ENCODE measurements at places on chromosomes 2 and 18.

DNA sequence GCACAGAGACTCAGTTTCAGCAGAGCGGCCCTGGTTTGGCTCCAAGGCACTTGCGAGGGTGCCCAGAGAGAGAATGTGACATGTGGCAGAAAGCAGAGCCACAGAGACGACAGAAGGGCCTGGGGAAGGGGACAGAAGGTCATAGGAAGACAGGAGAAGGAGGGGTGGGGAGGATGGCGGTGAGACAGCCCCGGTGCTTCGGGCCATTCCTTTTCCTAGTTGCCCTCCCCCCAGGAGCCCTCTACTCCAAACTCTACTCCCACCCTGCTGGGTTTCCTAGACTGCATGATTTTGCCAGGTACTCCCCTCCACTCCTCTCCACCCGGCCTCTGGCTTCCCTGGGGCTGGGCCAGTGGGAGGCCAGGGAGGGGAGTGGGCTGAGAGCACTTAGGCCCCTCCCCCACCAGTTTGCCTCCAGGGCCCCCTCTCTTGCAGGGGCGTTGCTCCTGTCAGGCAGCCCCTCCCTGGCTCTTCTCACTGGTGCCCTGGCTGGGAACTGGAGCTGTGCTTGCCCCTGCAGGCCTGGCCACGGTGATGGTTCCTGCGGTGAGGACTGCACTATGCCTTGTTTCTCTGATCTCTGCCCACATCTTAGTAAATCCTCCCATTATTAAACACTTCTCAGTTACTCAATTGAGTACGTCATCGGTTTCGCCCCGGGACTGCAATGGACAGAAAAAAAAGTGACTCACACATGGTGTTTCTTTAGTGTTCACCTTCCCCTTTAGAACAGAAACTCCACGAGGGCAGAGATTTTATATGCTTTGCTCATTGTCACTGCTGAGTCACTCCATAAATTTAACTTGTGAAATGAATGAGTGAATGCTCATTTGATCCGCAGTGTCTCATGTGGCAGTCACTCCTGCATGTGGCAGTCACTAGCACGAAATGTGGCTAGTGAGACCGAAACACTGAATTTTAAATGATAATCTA lies 58.7 kb upstream of the SP3 start:
- no peak for DNase-seq

GRCh38 chr2:69067866-69068265 lies 54.9 kb downstream of the ANTXR1 start:
- no peak for DNase-seq

GRCh38 chr2:54639609-54640008 lies 83.9 kb upstream of the EML6 start:
- DNase-seq, result no peak

GRCh38 chr18:3458952-3459853 lies 9.2 kb downstream of the TGIF1 start:
- no peak for DNase-seq

DNA sequence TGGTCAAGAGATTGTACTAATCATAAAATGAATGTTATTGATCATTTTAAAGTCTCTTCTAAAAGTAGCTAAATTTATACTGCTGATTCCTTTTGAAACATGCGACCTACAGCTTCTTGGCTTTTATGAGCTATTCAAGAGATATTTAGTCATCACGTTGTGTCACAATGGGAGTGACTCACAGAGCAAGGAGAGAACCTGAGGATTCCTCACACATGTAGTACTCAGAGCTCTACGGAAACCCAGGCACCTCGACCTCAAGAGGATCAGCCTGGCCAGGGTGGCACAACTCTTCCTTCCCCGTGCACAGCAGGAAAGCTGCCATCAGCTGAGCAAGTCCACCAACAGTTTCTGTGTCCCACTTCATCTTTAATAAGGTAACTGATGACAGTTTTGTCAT lies at the start of gene DHRS9:
DHRS9 (plus strand) TSS at position 223 of the 400 bp plus-strand sequence. CDS start 12,019 bp downstream, outside the sequence.
- no peak for DNase-seq

DNA sequence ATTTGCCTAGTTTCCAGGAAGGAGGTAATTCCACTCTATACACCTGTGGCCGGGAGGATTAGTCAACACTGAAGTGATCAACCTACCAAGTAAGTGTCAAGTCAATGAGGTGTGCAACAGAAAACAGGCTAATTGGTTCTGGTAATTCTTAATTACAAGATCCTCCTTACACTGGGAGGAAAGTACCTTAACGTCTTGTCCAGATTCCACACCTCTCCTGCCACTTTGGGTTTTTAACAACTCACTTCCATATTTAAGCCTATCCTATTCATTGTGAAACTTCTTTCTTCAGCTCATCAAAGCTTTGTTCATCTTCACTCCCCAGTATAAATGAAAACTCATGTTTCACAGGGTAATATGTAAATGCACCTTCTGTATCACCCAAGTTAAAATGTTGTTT lies 22.0 kb upstream of the MAP4K4 start:
- no peak for DNase-seq

DNA sequence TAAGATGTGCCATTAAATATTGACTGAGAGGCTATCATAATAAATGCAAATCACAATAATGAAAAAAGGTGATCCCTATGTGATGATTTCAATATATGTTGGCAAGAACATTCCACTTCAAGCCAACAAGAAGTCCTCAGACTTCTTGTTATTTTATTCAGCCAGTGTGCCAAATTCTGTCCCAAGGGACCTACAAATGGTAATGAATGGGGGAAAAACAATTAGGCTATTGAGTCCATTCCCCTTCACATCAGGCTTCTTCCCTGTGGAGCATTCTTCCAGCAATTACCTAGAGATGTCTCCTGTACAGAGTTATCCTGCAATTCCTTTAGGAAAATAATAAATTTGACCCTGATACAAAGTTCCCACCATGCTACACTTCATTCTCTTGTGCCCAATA lies 144.4 kb downstream of the PIEZO2 start:
- no peak for DNase-seq

GRCh38 chr2:11270891-11271290 lies 73.5 kb downstream of the ROCK2 start:
- no peak for DNase-seq

GRCh38 chr18:79496978-79497637 lies 101.4 kb downstream of the NFATC1 start:
- DNase-seq, result no peak

DNA sequence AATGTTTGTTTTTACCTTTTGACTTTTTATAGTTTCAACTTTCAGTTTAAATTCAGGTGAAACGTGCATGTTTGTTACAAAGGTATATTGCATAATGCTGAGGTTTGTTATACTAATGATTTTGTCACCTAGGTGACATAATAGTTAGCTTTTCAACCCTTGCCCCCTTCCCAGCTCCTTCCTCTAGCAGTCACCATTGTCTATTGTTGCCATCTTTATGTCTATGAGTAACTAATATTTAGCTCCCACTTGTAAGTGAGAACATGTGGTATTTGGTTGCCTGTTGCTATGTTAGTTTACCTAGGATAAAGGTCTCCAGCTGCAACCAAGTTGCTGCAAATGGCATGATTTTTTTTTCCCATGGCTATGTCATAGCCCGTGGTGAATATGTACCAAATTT lies 322.3 kb upstream of the SETBP1 start:
- no peak for DNase-seq

DNA sequence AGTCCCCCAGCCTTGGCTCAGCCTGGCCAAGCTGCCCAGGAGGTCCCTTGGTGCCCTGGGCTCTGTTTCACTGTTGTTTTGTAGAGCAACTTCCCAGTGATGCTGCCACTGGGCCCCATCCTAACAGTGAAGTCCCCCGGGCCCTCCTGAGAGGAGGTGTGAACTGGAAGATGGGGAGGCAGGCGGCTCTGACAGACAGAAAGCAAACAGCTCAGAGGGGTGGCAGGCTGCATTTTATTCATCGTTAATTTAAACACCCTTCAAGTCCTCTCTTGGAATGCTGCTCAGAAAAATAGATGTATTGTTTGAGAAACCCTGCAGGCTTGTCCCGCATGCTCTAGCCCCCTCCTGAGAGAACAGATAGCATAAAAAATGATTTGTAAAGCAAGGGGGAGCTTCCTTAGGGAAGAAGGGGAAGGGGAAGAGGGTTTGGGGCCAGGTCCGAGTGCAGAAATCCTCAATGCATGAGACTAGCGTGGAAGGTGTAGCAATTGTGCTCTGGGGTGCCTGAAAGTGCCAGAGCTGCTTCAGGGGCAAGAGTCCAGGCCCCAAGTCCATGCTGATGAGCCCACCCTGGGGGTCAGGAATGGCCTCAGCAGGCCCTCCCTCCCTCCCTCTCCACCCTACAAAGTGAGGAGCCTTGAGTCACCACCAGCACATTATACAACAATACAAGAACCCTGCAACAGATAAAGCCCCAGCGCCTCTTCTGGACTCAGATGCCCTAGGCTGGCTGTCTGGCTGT lies 113.6 kb downstream of the MSH2 start:
- DNase-seq, result no peak

DNA sequence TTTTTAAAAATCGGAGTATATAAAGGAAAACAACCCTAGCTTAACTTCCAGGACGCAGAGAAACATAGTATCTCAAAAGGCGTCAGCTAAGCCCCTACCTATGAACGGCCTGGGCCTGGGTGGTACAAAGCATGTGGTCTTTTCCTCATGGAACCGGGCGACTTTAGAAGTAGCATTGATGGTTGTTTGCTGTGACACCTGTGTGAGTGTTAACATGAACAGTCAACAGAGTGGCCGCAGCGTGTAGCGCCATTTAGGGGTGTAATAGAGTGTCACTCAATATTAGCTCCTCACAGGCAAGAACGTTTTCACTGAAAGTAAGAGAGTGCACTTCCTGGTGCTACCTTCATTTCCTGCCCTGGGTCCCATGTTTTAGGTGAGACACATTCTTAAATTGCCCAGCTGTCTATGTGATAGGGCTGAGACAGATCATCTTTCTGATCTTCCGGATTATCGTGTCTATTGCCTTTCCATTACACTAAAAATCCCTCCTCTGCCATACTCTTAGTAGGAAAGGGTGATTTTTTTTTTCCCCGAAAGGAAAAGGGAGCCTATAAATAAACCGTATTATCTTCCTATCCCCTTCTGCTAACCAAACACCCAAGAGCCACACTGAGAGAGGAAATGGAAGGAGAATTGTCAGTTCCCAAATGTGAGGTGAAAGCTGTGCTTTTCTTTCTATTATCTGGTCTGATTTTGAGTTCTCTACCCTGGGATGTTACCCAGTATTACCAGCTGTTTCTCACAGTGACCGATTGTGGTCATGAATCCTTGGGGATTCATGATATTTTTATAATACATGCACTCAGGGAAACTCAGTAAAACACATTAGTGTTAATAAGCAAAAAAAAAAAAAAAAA lies 1.3 kb downstream of the GORASP2 start:
- peak; percentile 67 for DNase-seq

GRCh38 chr18:39414009-39414700 lies 1848.6 kb upstream of the CELF4 start:
- DNase-seq, result no peak

- no peak for DNase-seq
Observed at GRCh38 chr2:227870710-227871374, 589 bp upstream of the DAW1 start.

- no peak for DNase-seq
Observed at GRCh38 chr2:208146006-208146405, at the start of gene CRYGB. Gene CRYGB, minus strand, starts transcription at chr2:208146158. Its CDS starts 38 bp downstream, at chr2:208146120.

GRCh38 chr2:203734276-203734983 lies 28.0 kb downstream of the CD28 start:
- DNase-seq, result no peak

DNA sequence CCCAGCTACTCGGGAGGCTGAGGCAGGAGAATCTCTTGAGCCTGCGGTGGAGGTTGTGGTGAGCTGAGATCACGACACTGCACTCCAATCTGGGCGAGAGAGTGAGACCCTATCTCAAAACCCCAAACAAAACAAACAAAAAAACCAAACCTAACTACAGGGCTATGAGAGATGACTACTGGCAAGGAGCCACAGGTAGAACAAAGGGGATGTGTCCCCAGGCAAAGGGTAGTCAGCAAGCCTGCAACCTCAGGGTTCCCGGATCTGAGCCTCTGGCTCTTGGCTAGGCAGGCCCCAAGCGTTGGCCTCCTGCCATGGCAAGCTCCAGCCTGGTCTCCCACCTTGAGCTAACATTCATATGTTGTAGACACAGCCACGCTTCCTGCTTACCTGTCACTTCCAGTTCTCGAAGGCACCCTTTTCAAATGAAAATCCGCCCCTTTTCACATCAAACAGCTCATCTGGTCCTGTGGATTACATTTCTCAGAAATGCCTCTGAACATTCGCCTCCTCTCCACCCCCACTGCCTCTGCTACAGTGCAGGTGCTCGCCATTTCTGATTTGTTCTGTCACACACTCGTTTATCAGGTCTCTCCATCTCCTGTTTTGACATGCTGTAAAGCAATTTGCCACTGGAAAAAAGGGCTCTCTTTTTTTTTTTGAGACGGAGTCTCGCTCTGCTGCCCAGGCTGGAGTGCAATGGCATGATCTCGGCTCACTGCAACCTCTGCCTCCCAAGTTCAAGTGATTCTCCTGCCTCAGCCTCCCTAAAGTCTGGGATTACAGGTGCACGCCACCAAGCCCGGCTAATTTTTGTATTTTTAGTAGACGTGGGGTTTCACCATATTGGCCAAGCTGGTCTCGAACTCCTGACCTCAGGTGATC lies 13.1 kb upstream of the ACTR3 start:
- DNase-seq, result peak; percentile 42

DNA sequence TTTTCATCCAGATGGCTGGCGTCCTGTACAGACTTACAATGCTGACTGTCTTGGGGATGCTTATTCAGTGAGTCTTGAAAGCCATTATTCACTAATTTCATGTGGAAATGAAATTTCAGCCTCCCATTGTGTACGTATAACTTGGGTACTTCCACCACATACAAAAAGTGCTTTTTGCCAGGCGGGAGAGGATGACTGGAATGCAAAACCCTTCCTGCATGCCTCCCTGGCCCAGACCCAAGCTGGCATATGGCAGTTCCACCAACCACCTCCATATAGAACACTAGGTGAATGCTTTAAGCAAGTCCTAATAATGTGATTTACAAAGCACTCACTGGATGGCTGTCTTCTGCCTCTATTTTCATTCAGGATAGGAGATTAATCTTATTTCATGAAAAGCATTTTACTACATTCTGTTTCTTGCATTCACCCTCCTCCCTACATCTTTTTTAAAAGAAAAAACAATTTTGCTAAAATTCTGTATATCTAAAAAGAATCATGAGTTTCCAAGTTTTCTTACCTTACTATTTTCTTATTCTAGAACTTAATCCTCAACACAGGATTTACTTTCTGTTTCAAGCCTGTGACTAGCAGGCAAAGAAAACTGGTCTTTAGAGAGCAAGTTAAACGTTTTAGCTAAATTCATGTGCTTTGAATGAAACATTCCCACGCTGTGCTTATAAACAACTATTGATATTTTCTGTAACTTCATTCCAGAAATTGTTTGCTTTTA lies 327.6 kb downstream of the NCKAP5 start:
- DNase-seq, result no peak

DNA sequence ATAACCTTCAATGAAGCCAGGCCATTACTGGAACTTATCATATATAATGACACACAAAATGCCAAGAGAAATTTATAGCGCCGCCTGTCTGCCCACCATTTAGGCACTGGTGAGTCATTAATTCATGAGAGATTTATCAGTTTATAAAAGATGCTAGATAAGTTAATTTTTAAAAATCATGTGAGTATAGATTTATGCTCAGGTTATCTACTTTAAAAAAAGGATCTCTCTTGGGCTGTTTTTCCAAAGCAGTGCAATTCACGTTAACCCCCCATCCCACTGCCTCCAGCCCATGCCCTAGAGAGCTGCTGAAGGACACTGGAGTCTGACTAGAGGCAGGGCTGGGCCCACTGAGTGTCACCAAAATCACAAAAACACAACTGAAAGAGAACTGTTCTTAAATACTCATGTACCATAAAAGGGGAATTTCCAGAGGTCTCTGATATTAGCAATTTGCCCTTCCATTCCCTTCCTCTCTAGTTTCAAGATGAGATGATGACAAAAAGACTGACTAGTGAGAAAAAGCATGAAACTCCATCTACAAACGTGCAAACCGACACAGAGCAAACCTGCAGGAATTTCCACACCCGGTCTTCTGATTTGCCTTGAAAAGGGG lies 160.8 kb downstream of the BCL2 start:
- DNase-seq, result no peak

All from Jurkat, Clone E6-1 (cell line).